Stimulated activated naive CD4-positive, alpha-beta T cell treated with Interleukin-2 at 50 U/mL for 16 hours (primary cell): ENCODE measurements at places on chromosomes 5 and 9.

DNA sequence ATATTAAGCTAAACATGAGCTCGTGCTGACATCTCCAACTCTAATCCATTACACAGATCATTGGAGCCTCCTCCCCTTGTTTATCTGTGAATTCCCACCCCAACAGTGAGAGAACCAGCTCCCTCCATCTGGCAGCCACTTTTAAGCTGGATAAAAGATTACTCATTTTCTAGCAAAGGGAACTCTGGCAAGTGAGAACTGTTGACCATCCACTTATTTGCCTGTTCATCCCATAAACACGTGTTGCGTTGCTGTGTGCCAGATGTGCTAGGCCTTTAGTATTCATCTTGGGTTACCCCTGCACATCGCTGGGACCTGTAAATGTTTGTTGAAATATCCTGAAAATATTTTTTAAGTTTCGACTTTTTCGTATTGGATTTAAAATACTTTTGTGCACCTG lies 2.4 kb upstream of the TOR1A start:
- DNase-seq: no peak

GRCh38 chr5:78550891-78551290 lies 97.7 kb downstream of the LHFPL2 start:
- no peak for DNase-seq

- no peak for DNase-seq
Measured at GRCh38 chr9:109213285-109214121, 46.5 kb upstream of the FRRS1L start.

GRCh38 chr9:117375956-117376355 lies 38.9 kb downstream of the ASTN2 start:
- DNase-seq: no peak

- no peak for DNase-seq
Measured at GRCh38 chr9:120928015-120928482, 1.5 kb upstream of the TRAF1 start.

DNA sequence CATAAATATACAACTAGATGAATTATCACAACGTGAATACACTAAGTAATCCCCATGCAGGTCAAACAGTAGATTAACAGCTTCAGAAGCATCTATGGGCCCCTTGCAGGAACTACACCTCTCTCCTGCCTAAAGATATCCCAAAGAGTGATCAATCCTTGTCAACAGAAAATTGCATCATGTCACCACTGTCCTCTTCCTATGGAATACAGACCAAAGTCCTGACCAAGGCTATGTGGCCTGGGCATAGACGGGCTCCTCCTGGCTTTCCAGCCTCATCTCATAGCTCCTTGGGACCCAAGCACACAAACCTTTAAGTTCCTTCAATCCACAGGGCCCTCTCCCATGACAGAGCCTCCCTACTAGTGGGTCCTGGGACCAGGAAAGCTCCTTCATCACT lies 25.3 kb downstream of the NIPAL4 start:
- no peak for DNase-seq

- no peak for DNase-seq
Measured at GRCh38 chr9:69542942-69543704, 129.0 kb downstream of the APBA1 start.

GRCh38 chr5:173012882-173013281 lies 29.3 kb downstream of the ATP6V0E1 start:
- no peak for DNase-seq

DNA sequence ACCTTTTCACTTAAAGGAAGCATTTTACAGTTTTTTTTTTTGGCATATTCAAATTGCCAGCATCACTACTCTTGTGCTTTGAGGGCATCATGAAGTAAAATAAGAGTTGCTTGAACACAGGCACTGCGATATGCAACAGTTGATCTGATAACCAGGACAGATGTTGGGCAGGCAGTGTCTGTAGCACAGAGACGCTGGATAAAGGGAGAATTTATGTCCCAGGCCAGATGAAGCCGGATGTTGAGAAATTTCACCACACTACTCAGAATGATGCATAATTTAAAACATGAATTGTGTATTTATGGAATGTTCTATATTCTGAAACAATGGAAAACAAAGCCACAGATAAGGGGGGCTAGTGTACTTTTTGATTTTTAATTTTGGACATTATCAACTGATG lies 71.4 kb downstream of the SLC12A2 start:
- no peak for DNase-seq

GRCh38 chr5:103464835-103465484 lies 97.6 kb downstream of the NUDT12 start:
- no peak for DNase-seq

DNA sequence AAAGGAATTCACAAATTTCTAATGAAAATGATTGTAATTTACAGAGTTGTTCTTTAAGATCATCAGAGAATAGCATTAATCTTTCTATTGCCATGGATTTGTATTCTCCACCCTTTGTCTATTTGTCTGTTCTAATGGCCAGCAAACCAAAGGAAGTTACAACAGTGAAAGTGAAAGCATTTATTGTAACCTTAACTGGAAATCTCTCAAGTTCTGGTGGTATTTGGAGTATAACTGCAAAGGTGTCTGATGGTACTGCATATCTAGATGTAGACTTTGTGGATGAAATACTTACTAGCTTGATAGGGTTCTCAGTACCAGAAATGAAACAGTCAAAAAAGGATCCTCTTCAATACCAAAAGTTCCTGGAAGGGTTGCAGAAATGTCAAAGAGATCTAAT lies 21.7 kb downstream of the RMI1 start:
- DNase-seq: no peak

GRCh38 chr9:133606708-133607025 lies 2.5 kb downstream of the FAM163B start:
- DNase-seq: no peak

GRCh38 chr5:137283801-137284200 lies 215.3 kb downstream of the SPOCK1 start:
- DNase-seq: no peak

DNA sequence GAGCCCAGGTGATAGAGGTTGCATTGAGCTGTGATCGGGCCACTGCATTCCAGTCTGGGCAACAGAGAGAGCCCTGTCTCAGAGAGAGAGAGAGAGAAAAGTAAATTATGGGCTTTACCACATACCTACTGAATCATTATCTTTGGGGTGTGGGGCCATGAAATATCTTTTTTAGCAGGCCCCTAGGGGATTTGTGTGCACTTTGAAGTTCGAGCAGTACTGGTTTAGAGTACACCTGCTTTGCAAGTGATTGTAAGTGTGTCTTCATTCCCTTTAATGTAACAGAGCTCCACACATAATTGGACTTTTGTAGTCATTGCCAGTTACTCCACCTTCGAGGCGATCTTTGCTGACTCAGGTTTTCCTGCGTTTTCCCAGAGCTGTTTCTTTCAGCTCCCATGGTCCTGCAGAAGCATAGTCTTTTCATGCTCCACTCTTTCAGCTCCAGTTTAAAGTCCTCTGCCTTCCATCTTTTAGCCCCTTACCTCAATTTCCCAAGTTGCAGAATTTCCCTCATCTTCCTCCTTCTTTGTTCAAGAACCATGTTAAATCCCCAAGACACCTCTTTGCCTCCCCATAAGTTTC lies 24.0 kb upstream of the FRMPD1 start:
- no peak for DNase-seq

DNA sequence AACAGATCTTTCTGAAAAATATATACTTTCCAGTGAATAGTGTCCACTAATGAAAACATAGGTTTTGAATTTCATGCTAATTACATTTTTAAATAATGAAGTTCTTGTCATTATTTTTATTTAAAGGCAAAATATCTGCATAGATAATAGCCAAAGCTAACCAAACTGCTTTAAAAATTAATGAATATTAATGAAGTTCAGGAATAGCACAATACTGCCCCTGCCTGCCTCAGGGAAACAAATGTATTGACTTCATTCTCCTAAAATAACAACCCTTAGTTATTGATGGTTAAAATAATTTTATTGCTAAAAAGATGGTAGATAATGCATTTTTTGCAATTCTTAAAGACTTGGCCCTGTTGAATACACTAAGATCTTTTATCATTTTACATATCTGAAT lies 103.6 kb upstream of the SSBP2 start:
- no peak for DNase-seq

DNA sequence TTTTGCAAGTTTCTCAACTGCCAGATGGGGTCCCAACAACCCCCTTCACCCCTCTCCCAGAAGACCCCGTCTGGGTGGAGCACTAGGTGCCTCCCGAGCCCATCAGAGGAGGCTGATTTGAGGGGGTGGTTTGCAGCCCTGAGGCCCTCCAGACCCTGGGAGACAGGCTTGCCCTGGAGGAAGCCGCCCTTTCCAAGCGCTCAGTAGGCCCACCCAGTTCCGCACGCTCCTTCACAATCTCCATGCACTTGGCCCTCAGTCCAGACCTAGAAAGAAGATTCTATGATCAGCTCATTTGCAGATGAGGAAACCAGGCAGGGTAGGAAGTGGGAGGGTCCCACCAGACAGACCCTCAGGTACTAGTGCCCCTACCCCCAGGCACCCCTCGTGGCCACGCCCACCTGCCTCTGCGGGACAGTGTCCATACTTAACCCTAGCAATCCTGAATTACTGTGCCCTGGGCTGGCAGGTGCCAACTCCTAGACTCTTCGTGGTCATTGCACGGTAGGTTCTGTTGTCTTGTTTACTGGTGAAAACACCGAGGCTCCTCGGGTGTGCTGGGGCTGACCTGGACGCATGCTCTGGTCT lies 22.3 kb downstream of the OR2V1 start:
- DNase-seq: no peak

DNA sequence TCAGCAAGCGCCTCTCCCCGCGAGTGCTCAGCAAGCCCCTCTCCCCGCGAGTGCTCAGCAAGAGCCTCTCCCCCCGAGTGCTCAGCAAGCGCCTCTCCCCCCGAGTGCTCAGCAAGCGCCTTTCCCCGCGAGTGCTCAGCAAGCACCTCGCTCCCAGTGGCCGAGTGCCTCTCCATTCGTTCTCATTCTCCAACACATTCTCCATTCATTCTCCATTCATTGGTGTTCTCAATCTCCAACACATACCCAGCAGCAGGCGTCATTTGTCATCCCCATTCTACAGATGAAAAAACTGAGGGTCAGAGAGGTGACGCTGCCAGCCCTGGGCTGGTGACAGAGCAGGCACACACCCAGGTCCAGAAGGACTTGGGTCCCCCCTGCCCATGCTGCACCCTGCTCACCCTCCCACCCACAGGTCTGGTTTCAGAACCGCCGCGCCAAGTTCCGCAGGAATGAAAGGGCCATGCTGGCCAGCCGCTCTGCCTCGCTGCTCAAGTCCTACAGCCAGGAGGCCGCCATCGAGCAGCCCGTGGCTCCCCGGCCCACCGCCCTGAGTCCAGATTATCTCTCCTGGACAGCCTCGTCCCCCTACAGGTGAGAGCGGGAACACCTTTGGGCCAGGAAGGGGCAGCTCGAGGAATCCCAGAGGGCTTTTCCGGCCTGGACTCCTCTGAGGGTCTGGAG lies 32.5 kb downstream of the PTGES start:
- DNase-seq: no peak

- DNase-seq: no peak
Measured at GRCh38 chr9:116278326-116278725, 124.7 kb downstream of the PAPPA start.
